ENCODE measurements at places on chromosomes 3 and 15.

DNA sequence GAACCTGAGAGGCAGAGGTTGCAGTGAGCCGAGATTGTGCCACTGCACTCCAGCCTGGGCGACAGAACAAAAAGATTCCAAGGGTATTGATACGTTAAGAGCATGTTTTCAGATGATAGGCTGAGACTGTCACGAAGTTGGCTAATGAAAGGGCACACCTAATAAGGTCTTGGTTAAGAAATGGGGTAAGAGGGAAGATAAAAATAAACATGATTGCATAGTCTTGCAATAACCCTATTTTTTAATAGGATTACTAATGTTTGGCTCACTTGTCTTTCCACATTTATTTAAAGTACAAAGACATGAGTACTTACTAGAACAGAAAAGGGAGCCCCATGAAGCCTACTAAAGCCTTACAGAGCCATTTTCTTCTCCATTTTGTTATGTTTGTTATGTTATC, 109.0 kb downstream of the FRMD4B start:
- DNase-seq = no peak

DNA sequence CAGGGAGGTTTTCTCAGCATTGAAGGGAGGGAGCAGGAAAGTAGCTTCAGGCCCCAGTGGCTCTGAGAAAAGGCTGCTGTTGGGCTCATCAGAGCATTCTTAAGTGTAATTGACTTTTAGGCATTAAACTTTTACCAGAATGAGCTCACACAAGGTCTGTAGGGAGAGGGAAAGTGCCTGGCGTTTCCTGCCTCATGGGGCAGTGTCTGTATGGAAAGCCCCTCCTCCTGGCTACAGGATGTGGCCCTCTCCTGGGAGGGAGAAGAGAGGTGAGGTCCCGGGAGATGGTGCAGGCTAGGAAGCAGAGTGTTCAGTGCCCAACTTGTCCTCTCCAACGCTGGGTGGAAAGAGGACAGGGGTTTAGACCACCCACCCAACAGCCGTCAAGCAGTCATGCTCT, 21.3 kb upstream of the SCN10A start:
- DNase-seq = no peak

- DNase-seq = no peak
These were observed at the start of gene TM4SF1 for GRCh38 chr3:149377408-149378364. Gene TM4SF1, minus strand, starts transcription at chr3:149377649. Its CDS starts 102 bp downstream, at chr3:149377547.

GRCh38 chr3:151926956-151927355, 53.5 kb downstream of the SUCNR1 start:
- DNase-seq = no peak

DNA sequence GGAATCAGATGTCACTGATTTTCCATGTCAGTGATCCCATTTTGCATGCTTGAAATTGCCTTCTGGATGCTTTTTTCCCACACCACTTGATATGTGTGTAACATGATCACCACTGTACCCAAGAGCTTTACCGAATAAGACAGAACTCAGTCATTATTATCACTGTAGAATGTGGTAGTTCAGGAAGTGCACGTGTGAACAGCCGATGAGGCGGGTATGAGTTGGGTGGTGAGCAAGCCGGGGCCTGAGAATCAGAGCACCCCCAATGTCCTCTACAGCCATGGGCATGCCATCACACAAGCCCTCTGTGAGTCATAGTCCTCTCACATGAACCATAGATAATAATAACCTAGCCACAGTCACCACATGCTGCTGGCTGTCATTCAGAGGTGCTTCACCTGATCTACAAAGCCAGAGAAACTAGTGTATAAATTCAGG, 470.8 kb downstream of the SOX2 start:
- DNase-seq = no peak

GRCh38 chr15:87681104-87681503, 575.4 kb downstream of the NTRK3 start:
- DNase-seq = no peak

DNA sequence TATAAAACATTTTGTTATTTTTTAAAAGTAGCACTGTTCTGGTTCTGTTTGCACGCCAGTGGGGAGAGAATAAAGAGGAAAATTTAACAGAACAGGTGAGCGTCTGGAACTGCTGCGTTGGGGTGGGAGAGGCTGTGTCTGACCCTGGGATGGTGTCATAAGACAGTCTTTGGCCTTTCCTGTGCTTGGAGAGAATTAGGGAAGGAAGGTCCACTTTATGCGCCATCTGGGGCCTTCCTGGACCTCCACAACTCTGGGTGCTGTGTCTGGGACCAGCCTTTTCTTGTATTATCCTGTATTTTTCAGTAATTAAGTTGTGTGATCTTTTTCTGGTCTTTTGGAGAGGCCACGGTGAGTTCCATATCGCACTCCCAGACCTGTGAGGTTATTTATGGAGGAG, 3.3 kb downstream of the FAM43A start:
- DNase-seq = no peak

GRCh38 chr3:42090973-42091731, at the start of gene TRAK1:
Gene TRAK1, plus strand, starts transcription at chr3:42091357. Its CDS starts 113 bp downstream, at chr3:42091470.
- no peak for DNase-seq

- peak; percentile 9 for DNase-seq
These were observed 26.8 kb downstream of the CAPN3 start for GRCh38 chr15:42385980-42386700.

GRCh38 chr15:56052395-56053045, 59.1 kb upstream of the NEDD4 start:
- peak; percentile 60 for DNase-seq

DNA sequence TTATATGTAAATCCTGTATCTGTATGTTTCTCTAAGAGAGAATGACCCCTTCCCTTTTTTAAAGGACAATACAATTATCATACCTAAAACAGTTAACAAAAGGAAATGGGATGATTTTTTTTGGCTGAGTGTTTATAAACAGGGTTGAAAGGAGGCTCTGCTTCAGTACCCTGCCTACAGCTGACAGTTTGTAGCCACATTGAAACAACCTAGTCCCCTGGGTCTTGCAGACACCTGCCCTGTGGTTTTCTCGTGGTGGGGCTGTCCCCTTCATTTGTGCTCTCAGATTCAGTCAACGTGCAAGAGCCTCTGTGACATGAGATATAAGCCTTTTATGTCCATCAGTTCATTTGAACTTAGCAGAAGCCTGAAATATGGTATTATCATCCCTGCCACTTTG, 2.3 kb upstream of the HMCES start:
- no peak for DNase-seq

DNA sequence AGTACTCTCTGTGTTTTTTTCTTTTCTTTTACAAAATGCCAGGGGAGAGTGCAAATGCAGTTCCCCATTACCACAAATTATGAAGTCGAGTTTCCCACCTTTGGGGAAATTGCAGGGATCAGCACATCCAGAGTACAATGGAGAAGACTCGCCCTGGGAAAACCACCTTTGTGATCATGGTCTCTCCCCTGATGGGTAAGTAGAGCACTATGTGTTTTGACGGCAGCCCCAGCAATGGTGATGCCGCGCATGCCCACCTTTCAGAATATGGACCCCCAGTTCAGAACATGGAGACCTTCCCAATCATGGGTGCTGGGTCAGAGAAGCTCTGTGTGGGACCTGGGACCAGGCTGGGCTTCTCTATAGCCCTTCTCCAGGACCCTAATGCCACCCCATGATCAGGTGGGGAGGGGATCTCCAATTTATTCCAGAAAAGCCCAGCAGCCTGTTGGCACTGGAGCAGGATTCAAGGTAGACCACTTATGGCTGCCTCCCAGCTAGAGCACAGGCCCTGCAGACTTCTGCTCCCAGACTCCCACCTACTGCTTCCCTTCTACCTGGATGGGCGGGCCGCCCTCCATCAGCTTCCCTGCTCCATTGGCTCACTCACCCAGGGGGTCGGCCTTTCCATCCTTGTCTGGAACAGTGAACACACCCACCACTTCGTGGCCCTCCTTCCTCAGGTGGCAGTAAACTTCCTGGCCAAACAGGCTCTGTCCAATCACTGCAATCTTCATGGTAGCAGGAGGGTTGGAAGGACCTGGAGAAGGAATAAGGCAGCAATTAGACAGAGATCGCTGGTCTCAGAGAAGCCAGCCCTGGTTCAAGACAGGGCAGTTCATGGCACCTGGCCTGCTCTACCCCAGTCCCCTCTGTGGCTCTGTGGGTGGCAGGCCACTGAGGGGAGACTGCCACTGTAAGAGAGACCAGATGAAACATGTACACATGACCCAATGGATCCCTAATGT, 19.9 kb downstream of the ALDH1L1 start:
- DNase-seq = no peak

DNA sequence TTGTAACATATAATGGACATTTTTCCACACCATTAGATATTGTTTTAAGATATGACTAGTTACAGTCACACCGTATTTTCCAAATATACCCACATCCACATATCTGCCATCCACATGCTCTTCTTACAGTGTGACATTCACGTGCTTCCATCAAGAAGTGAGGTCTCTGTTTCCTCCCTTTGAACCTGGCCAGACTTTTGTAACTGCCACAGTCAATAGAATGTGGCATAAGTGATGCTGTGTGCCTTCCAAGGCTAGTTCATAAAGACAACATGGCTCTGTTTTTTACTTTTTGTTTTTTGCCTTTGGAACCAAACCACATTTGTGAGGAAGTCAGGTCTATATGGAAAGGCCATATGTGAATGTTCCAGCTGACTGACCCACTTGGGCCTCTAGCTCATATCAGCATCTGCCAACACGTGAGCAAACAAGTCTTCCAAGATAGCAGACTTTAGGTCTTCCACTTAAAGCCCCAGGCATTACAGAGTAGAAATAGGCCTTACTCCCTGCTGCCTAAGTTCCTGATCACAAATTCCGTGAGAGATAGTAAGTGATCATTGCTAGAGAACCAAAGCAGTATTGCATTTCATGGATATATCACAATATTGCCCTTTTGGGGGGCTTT, 27.1 kb downstream of the EIF1B start:
- no peak for DNase-seq

- no peak for DNase-seq
These were observed 14.2 kb downstream of the LRRC49 start for GRCh38 chr15:70906842-70907241.

DNA sequence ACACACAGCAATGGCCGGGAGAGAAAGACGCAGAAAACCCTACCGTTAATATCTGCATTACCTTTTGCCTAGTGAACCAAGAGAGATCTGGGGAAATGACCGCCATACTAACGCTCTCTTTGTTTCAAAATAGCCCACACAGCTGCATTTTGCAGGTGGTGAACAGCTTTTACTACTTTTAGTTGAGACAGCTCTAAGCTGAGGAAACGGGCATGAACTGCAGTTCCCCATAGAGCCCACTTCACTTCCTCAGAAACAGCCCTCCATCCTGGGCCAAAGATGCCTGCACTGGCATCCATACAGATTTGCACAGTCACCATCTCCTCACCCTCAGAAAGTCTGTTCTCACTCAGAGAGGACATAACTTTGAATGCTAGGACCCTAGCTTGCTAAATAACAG, 45.0 kb downstream of the ZNF860 start:
- DNase-seq = no peak

DNA sequence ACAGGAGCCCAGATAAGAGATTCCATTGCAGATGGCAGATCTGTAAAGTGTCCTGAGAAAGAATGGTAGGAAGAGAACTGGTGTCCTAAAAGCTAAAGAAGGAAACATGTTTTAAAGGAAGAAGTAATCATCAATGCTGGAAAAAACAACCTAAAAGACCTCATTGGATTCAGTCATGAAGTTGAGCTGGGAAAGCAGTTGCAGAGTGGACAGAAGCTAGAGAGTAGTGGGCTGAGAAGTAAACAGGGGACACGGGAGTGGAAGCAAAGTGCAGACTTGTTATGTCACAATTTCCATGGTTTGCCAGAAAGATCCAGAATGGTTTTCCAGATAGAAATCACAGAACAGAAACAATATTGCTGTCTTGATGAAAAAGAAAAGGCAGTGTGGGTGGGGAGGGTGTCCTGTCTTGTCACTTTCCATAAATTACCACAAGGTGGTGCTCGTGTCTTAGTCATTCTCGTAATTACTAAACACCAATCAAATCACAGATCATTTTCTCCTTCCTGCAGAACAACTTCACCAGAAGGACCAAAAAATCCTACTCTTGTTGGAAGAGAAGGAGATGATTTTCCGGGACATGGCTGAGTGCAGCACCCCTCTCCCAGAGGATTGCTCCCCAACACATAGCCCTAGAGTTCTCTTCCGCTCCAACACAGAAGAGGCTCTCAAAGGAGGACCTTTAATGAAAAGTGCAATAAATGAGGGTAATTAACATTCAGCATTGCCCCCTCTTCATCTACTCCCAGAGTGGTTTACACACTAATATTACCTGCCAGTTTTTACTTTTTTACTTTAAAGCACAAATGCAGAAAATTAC, 64.5 kb downstream of the KLHL25 start:
- DNase-seq = peak; percentile 72

GRCh38 chr3:158777161-158777873, 24.5 kb upstream of the MFSD1 start:
- DNase-seq = no peak

GRCh38 chr3:59709702-59710553, 660.1 kb upstream of the CFAP20DC start:
- no peak for DNase-seq

DNA sequence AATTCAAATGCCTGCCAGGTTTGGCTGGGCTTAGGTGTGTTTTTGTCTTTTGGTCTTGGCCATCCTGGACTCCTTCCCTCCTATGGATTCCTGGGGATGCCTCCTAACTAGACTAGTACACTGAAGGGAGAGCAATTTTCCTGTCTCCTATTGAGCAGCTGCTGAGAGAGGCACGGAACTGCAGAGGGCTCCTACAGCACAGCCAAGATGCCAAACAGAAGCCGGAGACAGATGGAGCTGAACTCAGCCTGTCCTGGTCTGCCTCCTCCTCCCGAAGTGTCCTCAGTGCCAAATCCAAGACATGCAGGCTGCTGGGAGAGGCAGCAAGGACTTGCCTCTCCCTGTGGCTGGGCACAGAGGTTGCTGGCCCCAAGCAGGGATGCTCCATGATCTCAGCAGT, 256.6 kb upstream of the PROK2 start:
- DNase-seq = peak; percentile 62

GRCh38 chr15:80251428-80252120, 439 bp downstream of the CTXND1 start:
- DNase-seq = peak; percentile 66

GRCh38 chr3:56923526-56924224, 121.9 kb upstream of the ARHGEF3 start:
- no peak for DNase-seq

DNA sequence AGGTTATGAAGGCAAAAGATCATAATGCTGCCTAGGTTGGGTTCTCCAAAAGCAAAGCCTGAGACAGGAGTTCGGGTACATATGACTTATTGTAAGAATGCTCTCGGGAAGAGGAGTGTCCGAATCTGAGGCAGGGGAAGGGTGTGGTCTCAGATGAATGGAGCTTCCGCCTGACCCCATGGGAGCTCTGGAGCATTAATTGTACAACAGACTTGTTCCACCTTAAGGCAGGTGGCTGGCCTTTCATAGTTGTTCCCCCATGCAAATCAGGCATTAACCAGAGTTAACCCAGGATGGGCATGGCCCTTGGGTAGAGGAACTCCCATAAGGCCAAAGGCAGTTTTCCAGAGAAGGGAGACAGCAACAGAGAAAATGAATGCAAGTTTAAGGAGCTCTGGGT, 170.6 kb downstream of the MYRIP start:
- no peak for DNase-seq

GRCh38 chr3:167940241-167940640, 155.5 kb downstream of the GOLIM4 start:
- no peak for DNase-seq

- no peak for DNase-seq
These were observed 61.3 kb downstream of the PRTG start for GRCh38 chr15:55681631-55682030.

GRCh38 chr15:56985856-56986255, 67.4 kb downstream of the TCF12 start:
- no peak for DNase-seq
